ENCODE measurements at places on chromosomes 4 and X.
A peak's percentile ranks its signal among the peaks of the same experiment; 100 is the strongest.

GRCh38 chr4:55475394-55476243 is 71.1 kb downstream of the CLOCK start:
- DNase-seq, result no peak

DNA sequence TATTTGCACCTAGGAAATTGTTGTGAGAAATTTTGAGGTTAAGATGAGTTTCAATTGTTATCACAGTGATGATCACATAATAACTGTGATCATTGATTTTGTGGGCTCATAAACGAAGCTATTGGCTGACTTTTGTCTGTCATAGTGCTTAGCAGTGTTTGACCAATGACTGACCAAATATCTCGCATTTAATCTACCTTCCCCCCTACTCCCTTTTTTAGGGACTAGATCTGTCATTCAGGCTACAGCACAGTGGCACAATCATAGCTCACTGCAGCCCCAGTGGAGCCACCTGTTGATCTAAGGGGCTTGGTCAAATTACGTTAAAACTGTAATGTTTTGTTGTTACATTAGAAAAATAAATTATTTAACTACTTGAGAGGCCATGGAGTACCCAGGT is 1.5 kb downstream of the FUNDC2 start:
- DNase-seq, result no peak

DNA sequence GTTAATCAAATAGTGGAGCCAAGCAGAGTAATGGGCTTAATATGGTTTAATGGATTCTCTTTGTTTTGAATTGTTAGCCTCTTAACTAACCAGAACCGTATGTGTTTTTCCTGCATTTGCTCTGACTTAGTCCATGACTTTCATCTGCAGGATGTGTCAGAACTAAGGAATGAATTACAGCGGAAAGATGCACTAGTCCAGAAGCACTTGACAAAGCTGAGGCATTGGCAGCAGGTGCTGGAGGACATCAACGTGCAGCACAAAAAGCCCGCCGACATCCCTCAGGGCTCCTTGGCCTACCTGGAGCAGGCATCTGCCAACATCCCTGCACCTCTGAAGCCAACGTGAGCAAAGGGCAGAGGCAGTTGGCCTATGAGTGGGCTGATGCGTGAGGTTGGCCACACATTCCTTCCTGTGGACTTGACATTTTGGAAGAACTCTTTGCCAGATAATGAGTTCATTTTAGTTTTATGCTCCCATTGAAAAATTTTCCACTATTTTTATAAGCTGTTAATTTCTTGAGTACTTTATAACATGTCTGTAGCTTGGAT is 9.1 kb downstream of the MED28 start:
- no peak for DNase-seq

GRCh38 chr4:56662782-56663468 is 18.2 kb downstream of the HOPX start:
- no peak for DNase-seq

DNA sequence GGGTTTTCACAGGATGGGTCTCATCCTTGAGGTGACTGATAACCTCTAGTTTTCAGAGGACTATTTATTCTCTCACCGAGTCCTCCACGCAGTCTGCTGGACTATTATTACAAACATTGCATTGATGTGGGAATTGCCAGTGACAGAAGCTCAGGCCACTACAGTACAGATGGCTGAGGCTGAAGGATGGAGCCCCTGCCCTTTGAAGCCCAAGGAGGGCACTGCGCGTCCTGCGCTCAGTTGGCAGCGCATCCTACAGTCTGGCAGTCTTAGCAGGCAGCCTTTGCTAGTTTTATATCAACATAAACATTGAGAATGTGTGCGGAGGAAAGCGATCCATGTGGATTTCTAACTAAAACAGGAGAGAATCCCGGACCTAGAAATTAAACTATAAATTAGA is 1.5 kb upstream of the RELL1 start:
- DNase-seq, result no peak

GRCh38 chr4:130183096-130183495 is 1087.1 kb downstream of the C4orf33 start:
- no peak for DNase-seq

DNA sequence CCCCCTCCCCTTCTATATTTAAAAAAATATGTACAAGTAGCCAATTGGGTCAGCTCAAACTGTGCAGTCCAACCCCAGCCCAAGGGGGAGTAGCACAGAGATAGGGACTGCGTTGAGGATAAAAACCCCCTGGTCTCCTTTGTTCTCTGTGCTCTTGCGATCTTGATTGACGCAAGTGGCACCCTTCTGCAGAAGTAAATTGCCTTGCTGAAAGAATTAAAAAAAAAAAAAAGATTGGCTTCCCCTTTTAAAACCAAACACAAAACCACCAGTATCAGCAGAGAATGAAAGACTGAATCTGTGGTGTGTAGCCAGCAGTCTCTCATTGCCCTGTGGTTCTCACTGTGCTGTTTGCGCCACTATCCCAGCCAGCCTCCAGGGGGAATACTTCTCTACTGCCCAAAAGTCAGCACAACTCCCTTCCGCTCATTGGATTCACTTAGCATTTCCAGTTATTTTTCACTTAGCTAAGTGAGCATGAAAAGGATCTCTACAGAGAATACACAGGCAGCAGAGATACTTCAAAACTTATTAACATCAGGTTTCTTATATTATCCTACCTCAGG is 29.7 kb downstream of the MANBA start:
- DNase-seq, result no peak

DNA sequence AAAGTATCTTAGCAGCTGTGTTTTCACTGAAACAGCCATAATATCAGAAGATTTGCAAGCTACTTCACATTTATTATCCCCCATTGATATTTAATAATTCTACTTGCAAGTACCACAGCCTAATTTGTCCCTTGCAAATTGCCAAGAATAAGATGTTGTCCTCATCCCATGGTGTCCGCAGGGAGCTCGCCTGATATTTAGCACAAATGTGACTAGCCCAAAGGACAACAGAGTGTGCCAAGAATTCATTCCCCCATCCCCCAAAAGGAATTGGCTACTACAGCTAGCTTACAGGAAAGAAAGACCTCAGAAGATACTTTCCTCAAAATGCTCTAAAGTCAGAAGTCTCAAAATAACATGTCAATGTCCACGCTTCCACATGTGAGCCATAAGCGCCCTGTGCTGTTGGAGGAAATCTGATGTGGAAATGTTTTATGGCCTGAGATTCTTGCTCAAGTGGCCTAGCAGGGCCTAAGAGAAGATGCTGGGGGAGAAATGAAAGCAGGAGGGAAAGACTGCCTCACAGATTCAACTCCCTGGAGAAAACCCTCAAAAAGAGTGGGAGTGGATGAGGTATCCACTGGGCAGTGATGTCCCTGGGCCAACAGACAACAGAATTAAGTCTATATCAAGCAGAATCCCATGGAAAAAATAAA is 111.4 kb downstream of the SH3KBP1 start:
- no peak for DNase-seq

DNA sequence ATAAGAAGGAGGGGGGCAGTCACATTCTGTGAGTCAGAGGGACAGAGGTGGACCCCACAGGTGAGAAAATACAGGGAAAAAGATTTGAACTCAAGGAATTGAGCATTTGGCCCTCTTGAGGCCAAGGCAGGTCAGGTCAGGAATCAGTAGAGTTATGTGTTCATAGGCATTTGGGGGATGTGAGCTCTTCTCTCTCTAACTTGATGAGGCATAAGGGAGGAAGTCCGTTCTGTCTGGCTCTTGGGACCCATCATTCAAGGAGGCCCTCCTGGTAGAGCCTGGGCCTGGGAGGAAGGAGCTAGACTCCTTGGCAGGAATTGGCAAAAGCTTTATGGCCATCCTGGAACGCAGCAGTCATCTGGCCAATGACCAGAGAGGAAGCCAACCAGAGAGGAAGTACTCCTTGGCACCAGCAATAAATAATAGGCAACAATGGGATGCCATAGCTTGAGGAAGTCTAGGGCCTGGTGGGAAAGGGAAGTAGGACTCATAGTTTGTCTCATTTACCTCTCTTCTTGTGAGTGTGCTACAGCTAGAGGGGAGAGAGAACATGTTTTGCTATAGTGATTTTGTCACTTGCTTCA is 53.0 kb downstream of the MSN start:
- DNase-seq, result no peak

DNA sequence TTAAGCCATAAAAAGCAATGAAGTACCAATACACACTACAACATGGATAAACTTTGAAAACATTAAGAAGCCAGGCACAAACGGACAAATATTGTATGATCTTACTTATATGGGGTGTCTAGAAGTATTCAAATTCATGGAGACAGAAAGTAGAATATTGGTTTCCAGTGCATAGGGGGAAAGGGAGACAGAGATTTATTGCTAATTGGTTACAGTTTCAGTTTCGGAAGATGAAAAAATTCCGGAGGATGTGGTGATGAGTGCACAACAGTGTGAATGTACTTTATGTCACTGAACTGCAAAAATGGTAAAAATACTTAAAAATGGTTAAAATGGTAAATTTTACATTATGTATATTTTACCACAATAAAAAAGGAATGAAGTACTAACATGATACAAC is 5.1 kb upstream of the PRDX4 start:
- DNase-seq, result peak; percentile 48

DNA sequence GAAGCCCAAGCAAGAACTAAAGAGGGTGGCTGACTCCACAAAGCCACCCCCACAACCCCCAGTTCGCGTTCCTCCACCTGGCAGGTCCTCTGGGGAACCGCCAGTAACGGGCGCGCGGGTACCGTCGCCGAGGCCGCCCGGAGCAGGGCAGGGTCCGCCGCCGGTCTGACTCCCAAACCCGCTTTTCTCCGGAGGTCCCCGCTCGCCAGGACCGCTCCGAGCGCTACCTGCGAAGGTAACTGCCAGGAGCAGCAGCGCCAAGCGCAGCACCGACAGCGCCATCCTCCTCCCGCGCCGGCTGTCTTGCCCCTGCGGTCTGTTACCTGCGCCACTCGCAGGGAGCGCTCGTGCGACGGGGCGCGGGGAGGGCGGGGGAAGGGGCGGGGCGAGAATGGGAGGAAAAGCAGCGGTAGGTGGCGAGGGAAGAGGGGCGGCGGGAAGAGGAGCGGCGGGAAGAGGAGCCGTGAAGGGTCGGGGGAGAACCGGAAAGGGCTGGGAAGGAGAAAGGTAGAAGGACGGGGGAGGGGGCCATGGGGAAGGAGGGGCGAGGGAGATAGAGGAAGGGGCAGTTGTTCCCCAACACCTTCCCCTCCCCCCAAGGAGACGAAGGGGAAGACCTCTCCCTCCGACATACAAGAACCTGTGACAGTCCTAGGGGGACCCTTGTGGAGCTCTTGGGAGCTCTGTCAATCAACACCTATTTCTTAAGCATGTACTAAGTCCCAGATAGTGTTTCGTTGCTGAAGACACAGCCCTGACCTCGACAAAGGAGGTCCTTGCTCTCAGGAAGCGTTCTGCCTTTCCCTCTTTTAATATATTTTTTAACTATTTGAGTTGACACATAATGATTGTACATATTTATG is at the start of gene SPINK2:
TSS of gene SPINK2 (minus strand) at position 321 of the 863 bp plus-strand sequence. CDS start at position 282, 39 bp downstream.
- DNase-seq, result peak; percentile 56

- no peak for DNase-seq
Measured at GRCh38 chr4:2823301-2823670, 20.4 kb upstream of the ADD1 start.

DNA sequence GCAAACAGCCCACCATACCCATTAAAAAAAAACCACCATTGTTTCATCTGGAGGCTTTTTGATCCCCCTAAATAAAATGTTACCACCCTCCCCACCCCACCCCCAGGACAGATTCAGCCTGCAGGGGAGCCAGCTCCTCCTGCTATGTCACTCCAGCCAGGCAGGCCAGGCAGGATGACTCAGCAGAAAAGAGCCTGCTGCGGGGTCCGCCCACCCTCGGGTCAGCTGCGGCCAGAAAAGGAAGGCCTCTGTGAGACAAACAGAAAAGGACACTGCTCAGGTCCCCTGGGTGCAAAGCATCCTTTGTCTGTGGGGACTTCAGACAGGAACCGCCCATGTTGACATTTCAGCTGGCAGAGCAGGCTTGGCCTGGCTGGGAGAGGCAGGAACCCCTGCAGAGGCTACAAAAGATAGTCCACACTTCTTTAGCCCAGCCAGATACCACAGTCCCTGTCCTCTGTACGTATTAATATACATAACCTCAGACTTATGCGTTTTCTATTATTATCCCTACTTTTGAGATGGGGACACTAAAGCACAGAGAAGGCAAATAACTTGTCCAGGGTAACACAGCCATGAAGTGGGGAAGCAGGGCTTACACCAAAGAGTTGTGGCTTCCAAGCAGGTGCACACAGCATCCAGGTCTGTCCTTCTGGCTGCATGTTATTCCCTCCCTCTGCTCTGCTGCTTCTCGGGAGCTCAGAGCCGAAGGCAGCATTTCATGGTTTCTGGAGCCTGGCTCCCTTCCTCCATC is 147.7 kb downstream of the CPEB2 start:
- DNase-seq, result no peak

DNA sequence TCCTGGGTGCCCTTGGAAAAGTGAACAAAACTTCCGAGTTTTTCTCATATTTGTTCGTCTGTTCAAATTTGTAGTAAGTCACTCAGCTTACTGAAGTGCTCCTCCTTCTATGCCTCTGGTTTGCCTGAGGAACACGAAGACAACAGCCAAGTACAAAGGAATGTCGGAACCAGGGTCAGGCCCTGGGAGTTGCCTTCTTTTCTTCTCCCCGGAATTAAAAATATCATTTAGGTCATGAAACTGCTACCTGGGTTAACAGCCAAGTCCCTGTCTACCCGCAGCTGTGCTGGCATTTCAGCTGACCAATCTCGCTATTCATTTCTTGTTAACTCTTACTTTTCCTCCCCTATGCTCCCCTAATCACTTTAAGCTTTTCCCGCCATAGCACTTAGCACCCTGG is 137.6 kb upstream of the TEX13D start:
- no peak for DNase-seq

Measured in CD4-positive, alpha-beta T cell treated with Interleukin-2 at 100 ng/mL for 4 hours (primary cell).